ENCODE measurements at places on chromosomes 2 and 18.

DNA sequence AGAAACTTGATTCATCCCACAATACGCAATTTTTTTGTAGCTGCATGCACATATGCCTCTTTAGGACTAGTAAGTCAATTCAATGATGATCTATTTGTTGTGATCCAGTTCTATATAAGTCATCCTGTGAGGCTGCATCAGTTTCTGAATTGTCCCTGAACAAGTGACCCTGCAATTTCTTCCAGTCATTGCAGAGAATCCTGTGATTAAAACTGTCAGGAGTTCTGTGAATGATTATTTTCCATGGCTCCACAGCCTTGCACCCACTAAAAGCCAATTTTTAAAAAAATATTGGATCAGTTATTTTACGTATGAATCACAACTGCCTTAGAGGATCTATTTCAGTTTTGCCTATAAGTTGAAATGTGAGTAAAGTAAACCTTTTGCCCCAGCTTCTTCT, 1585.0 kb upstream of the ACVR2A start:
- no peak for DNase-seq

GRCh38 chr2:83782122-83782521, 677.0 kb downstream of the SUCLG1 start:
- DNase-seq, result no peak

DNA sequence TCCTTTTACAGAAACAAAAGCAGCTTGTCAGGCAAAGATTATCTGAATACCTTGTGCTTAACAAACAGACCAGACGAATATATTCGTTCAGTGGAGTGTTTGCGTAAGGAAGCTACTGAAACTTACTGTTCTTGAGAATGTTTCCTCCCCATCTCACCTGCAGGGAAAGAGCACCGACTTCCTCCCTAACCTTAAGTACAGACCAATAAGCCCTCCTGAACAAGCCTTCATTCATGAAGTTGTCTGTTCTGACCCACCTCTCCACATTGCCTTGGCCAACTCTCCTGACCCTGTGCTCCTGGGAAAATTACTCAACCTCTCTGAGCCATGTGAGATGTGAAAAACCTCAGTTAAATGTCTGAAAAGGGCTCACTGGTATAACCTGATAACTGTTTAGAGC, 35.2 kb downstream of the STK39 start:
- DNase-seq, result no peak

GRCh38 chr2:196502386-196502785, 137.1 kb upstream of the CCDC150 start:
- no peak for DNase-seq

- DNase-seq, result no peak
Observed at GRCh38 chr2:118442996-118443553, 354.8 kb downstream of the INSIG2 start.

DNA sequence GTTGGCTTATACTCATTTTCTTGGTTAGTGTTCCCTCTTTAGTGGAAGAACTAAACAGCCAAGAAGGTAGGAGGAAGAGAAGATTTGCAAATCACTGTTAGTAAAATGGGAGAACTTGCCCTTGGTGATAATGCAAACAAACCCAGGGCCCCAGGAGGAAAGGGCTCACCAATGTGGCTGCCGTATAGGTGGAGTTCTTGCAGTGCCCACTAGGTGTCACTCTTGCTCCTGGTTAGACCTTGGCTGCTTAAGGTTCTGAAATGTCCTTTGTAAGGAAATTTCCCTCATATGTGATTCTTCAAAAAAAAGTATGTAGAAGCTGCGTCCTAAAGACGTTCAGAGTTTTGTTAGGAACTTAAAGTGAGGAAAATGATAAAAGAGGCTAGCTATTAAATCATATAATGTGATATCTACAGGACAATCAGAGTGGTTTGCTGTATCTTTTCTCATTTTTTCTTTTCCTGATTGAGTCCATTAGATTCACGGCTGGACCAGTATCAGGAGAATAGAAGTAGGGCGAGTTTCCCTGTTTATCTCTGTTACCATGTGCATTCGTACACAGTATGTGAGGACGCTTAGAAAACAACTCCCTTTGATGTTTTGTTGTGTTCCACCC, 48.6 kb downstream of the RPIA start:
- DNase-seq, result no peak
